ENCODE measurements at places on chromosomes 1 and 21. TPM values are rescaled to one million over a fixed set of nuclear protein-coding genes. Genes with fewer than 3 reads are reported as not detected.

DNA sequence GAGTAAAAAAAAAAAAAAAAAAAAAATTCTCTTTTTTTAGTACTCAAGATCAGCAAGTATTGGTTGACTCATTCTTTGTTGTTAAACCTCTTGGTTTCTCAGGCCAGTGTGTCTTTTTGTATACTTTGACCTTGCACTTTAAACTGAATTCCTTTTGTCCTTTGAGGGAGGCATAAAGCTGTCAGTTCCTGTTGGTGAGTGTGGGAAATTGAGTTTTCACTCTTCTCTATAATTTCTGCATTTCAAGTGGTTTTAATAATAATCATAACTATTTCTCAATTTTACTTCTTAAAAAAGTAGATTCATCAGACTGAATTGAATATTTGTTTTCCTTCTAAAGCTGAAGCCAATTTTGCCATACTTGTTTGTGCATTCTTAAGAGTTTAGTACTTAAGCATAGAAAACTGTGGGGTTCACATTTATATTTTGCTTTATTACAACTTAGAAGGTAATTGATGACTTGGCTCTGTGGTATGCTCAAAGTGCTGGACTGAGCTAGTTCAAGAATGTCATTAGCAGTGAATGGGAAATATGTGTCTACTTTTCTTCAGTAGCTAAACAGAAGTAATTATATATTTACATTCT, 43.4 kb downstream of the ITSN1 start:
- H3K27ac ChIP-seq = peak overlapping the region; percentile 61
- peaks cover 52% of the 10 kb centered on the region for H3K4me1 ChIP-seq
- no peak for DNase-seq
- H3K4me3 ChIP-seq = no peak overlapping the region
- H3K27me3 ChIP-seq = no peaks in the 10 kb centered on the region
- H3K36me3 ChIP-seq = no peaks in the 10 kb centered on the region

SMIM1 gene
- 9.9 TPM for total RNA-seq

- H3K27ac ChIP-seq = no peak overlapping the region
- DNase-seq = no peak
- no peaks in the 10 kb centered on the region for H3K27me3 ChIP-seq
- no peak overlapping the region for H3K4me3 ChIP-seq
- no peaks in the 10 kb centered on the region for H3K4me1 ChIP-seq
Measured at GRCh38 chr1:63713041-63713440, 60.8 kb upstream of the ROR1 start.

DEPDC1 gene
- 0.13 TPM for total RNA-seq

LCE1F gene
- not detected for total RNA-seq

DNA sequence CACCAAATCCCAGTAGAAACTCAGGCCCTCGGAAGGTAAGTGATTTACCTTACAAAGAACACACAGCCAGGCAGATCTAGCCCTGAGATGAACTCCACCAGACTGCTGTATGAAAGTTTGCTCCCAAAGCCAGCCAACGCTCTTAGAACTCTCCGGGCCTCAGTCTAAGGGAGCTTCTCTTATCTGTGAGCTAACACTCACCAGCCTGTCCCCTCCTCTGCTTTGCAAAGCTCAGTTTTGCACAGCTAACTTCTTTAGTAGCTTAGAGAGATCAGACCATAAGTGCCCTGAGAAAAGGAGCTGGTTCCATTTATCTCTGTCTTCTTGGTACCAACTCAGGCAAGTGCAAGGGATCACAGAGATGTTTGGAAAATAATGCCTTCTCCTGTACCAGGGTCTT, 195.8 kb upstream of the JUN start:
- DNase-seq = no peak
- H3K4me1 ChIP-seq = peaks cover 13% of the 10 kb centered on the region
- H3K4me3 ChIP-seq = no peak overlapping the region
- no peak overlapping the region for H3K27ac ChIP-seq

DNA sequence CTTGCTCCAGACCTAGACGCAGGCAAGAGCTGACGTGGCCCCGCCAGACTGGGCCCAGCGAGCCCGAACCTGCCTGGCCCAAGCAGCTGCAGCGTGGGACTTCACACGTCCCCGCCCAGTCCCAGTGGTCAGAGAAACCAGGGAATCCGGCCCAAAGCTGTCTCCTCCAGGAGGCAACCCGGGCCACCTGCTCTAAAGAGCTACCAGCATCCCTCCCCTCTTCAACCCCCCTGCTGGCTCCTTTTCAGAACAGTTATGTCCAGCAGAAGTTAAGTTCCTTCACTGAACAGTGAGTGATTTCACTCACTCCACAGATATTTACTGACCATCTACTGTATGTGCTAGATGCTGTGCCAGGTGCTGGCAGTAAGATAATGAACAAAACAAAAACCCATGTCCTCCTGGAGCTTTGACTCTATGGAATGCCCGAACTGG, 2.1 kb upstream of the EFNA1 start:
- DNase-seq = peak; percentile 27
- peak overlapping the region; percentile 82 for H3K4me3 ChIP-seq
- peaks cover 36% of the 10 kb centered on the region for H3K4me1 ChIP-seq
- no peaks in the 10 kb centered on the region for H3K27me3 ChIP-seq
- peak overlapping the region; percentile 96 for H3K27ac ChIP-seq

CD1E gene
- not detected for total RNA-seq

RABIF gene
- 6.1 TPM for total RNA-seq

DNA sequence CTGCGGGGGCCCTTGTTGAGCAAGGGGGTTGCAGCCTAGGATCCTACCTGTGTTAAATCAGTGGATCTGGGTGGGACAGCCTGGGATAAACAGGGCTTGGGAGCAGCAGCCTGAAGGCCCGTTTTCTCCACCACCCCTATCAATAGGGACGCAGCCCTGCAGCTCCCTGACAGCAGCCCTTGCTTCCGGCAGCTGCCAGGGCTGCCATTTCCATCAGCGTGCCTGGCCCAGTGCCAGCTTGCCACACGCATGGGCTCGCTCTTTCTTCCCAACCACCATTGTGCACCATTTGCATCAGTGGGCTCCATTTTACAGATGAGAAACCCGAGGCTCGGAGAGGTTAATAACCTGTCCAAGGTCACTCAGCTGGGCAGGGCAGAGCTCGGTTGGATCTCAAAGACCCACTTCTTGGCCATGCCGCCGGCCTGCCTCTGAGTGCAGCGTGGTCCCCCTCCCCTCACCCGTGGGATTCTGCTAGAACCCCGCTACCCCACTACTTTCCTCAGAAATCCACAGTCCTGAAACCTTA, 3.8 kb downstream of the WNT4 start:
- peaks cover 5% of the 10 kb centered on the region for H3K4me1 ChIP-seq
- H3K27ac ChIP-seq = no peak overlapping the region
- no peak overlapping the region for H3K4me3 ChIP-seq
- no peak for DNase-seq
- H3K27me3 ChIP-seq = no peaks in the 10 kb centered on the region

DNA sequence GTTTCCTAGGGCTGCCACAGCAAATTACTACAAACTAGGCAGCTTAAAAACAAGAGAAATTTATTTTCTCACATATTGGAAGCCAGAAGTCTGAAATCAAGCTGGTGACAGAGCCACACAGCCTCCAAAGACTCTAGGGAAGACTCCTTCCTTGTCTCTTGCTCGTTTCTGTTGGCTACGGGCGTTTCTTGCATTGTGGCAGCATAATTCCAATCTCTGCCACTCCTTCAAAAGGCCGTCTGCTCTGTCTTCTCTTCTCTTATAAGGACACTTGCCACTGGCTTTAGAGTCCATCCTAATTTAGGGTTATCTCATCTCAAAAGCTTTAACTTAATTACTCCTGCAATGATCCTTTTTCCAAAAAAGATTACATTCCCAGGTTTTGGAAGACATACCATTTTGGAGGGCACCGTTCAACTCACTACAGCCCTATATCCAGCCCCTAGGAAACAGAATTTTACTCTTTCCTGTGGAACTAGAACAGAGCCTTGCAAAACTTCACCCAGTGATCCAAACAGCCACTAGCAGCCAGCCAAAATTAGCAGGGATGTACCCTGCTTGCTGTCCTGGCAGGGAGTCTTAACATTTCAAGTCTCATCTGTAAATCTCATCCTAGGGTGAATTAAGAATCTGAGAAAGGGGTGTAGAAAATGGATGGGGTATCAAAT, 9.2 kb downstream of the STYXL2 start:
- no peak for DNase-seq
- no peaks in the 10 kb centered on the region for H3K27me3 ChIP-seq
- H3K36me3 ChIP-seq = no peaks in the 10 kb centered on the region
- H3K27ac ChIP-seq = no peak overlapping the region
- no peaks in the 10 kb centered on the region for H3K4me1 ChIP-seq

GRCh38 chr1:227883641-227884301, 64.0 kb downstream of the WNT9A start:
- H3K4me1 ChIP-seq = peaks cover 23% of the 10 kb centered on the region
- H3K27me3 ChIP-seq = no peaks in the 10 kb centered on the region
- no peak for DNase-seq
- no peak overlapping the region for H3K27ac ChIP-seq
- no peaks in the 10 kb centered on the region for H3K36me3 ChIP-seq
- no peak overlapping the region for H3K4me3 ChIP-seq

RHD gene
- total RNA-seq = not detected

CD84 gene
- total RNA-seq = 1.8 TPM

- no peak overlapping the region for H3K27ac ChIP-seq
- no peak overlapping the region for H3K4me3 ChIP-seq
- H3K27me3 ChIP-seq = no peaks in the 10 kb centered on the region
- DNase-seq = no peak
Measured at GRCh38 chr1:233617025-233617424, 3.1 kb downstream of the KCNK1 start.

IL24 gene
- not detected for total RNA-seq

TTC22 gene
- total RNA-seq = 14.0 TPM

DNA sequence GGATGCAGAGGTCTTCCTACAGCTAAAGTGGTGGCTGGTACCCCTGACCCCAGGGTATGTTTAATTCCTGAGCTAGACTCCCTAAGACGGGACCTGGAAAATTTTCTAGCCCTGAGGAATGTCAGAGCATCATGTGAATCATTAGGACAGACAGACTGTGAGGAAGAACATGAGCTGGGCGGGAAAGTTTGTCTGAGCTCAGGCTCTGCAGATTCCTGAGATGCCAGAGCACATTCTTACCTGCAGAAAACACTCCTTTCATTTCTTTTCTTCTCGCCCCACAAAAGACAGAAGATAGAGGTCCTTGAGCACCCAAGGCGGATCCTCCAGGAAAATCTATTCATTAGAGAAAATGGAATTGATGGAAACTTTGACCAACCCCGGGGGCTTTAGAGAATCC, 6.5 kb downstream of the CAPN2 start:
- peaks cover 23% of the 10 kb centered on the region for H3K4me1 ChIP-seq
- peaks cover 25% of the 10 kb centered on the region for H3K36me3 ChIP-seq
- no peak overlapping the region for H3K27ac ChIP-seq
- no peak for DNase-seq
- no peak overlapping the region for H3K4me3 ChIP-seq
- no peaks in the 10 kb centered on the region for H3K27me3 ChIP-seq

- H3K4me1 ChIP-seq = no peaks in the 10 kb centered on the region
- no peak overlapping the region for H3K27ac ChIP-seq
- no peak overlapping the region for H3K4me3 ChIP-seq
- no peaks in the 10 kb centered on the region for H3K36me3 ChIP-seq
- H3K27me3 ChIP-seq = no peaks in the 10 kb centered on the region
Measured at GRCh38 chr1:211804915-211805314, 25.6 kb downstream of the LPGAT1 start.

C1orf116 gene
- 24.6 TPM for total RNA-seq

GRCh38 chr1:175220853-175221556, 28.4 kb upstream of the KIAA0040 start:
- no peaks in the 10 kb centered on the region for H3K27me3 ChIP-seq
- no peak overlapping the region for H3K27ac ChIP-seq
- peaks cover 5% of the 10 kb centered on the region for H3K4me1 ChIP-seq
- DNase-seq = no peak
- no peak overlapping the region for H3K4me3 ChIP-seq
- no peaks in the 10 kb centered on the region for H3K36me3 ChIP-seq

DNA sequence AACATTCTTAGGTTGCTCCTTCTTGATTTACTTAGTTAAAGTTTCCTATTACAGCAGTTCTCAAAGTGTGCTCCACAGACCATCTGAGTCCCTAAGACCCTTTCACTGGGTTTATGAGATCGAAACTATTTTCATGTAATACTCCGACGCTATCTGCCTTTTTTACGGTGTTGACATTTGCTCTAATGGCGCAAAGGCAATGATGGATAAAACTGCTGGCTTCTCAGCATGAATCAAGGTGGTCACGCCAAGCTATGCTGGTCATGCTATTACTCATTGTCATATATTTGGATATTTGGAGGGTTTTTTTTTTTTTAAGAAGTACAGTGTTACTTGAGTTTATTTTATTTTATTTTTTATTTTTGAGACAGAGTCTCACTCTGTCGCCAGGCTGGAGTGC, 235.1 kb downstream of the KIF26B start:
- no peak overlapping the region for H3K4me3 ChIP-seq
- H3K36me3 ChIP-seq = no peaks in the 10 kb centered on the region
- DNase-seq = no peak

UBR4 gene
- 177 TPM for total RNA-seq

SH2D5 gene
- 1.2 TPM for total RNA-seq

RBM8A gene
- total RNA-seq = 122 TPM

Data from thyroid gland (tissue), 4 donors.